Spinal cord (tissue), 10 donors: ENCODE measurements at places on chromosomes 7 and 10. TPM values are rescaled to one million over a fixed set of nuclear protein-coding genes. Genes with fewer than 3 reads are reported as not detected.
A peak's percentile ranks its signal among the peaks of the same experiment; 100 is the strongest.

ITGB8 gene
- total RNA-seq, result 57.4 TPM

- no peak for DNase-seq
Observed at GRCh38 chr10:11138314-11139033, 120.8 kb downstream of the CELF2 start.

ADCYAP1R1 gene
- total RNA-seq, result 88.8 TPM

IGF2BP3 gene
- 37.3 TPM for total RNA-seq

CALML3 gene
- not detected for total RNA-seq

PRPS1L1 gene
- not detected for total RNA-seq

KIF11 gene
- 14.4 TPM for total RNA-seq

DNA sequence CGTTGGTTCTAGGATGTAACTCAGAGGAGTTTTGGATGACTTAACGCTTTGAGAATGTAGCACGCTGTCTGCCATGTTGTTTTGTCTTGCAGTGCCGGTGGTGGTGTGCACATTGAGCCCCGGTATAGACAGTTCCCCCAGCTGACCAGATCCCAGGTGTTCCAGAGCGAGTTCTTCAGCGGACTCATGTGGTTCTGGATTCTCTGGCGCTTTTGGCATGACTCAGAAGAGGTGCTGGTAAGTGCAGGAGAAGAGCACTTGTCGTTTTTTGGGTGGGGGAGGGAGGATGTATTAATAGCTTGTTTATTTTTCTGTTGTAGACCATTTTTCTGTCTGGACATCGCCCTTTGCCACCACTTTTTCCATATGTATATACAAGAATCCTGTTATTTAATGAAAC lies 6.3 kb downstream of the NDUFB2 start:
- DNase-seq, result no peak

- DNase-seq, result no peak
Observed at GRCh38 chr7:47393406-47393805, 188.5 kb downstream of the TNS3 start.

DNA sequence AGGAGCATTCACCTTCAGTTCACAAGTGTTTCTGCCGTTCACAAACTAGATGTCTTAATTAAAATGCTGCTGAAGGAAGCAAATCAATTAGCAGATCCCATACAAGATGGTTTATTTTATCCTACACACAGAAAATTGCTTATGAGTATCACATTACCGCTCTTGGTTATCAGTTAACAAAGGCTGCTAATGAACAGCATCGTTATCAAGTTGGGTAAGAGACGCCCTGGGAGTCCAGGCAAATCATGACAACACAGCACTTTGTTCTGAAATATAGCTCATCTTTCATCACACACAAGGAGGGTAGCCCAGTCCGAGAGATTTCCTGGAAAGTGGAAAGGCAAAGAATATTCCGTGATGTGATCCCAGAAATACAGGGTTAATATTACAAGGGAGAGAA lies 20.8 kb upstream of the FAM170B start:
- no peak for DNase-seq

DNA sequence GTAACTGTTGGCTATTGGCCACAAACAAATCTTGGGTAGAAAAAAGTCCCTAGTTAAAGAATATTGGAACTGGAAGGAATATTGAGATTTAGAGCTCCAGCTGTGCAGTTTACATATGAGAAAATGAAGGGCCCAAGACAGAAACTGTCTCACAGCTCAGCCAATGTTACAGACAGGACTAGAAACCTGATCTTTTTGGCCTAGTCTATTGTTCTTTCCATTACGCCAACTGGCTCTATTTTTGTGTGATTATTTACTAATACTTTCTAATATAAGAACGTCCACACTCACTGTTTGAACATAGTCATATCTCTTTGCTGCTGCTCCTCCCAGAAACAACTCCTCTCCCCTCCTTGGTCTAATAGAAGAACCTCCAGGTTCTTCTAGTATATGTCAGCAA lies 1.2 kb downstream of the WEE2 start:
- no peak for DNase-seq

GRCh38 chr7:28530175-28530802 lies 118.0 kb downstream of the CREB5 start:
- no peak for DNase-seq

TAS2R3 gene
- 3.6 TPM for total RNA-seq

DNA sequence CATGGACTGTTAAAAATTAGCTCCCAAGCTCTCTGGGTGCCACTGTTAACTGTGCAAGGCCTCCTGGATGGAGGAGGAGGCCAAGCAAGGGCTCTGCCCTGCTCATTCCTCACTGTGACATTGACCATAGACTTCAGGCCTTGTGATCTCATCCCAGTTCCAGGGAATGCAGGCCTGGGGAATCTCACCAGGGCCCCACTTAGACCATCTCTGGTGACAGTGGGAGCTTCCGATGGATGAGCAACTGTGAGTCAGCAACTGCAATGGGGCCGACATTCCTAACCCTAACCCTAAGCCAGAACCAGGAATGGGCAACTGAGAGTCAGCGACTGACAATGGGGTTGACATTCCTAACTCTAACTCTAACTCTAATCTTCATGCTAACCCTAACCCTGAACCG lies 50.4 kb upstream of the MSMB start:
- no peak for DNase-seq

MGAM2 gene
- total RNA-seq, result 0.33 TPM

DNA sequence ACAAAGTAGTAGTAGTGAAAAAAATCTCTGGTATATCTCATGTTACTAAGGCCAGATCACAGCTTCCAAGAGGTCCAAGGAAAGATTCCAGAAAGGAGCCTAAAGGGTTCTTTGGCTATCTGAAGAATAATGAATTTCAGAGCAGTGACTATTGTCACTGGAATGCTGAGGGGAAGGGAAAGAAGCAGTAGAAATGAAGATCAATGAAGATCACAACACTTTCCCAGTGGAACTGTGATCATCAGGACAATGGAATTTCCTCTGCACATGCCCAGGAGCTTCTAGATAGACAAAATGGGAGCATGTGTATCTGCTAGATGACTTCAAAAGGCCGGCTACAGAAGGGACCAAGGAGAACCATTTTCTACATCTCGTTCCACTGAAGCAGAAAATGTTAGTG lies 219.5 kb upstream of the PHYHIPL start:
- no peak for DNase-seq

PTF1A gene
- total RNA-seq, result not detected

DNA sequence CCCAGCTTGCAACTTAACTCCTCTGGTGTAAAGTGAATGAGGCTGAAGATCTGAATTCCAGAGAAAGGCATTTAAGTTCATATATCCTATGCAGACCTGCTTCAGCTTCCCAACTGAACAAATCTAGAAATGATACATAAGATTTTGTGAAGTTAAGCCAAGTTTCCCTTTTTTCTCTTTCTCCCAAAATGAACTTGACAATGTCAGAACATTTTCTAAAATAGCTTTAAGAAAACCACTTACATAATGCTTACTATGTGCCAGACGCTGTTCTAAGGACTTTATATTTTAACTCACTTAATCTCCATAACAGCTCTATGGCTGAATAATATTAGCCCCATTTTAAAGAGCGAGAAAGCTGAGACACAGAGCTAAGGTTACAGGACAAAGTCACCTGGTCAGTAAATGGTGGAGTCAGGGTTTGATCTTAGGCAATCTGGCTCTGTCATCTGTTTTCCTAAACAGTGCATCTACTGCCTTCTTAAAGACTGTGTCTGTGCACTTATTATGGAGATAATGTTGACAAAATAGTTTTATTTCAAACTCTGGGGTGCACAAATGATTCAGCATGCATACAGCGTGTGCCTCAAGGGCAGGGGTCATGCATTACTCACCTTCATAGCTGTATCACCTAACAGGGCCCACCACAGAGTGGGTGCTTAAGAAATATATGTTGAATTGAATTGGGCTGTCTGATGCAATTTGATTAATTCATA lies 66.8 kb downstream of the RHOBTB1 start:
- no peak for DNase-seq

- DNase-seq, result no peak
Observed at GRCh38 chr7:94941844-94942632, 34.6 kb downstream of the PPP1R9A start.

DNA sequence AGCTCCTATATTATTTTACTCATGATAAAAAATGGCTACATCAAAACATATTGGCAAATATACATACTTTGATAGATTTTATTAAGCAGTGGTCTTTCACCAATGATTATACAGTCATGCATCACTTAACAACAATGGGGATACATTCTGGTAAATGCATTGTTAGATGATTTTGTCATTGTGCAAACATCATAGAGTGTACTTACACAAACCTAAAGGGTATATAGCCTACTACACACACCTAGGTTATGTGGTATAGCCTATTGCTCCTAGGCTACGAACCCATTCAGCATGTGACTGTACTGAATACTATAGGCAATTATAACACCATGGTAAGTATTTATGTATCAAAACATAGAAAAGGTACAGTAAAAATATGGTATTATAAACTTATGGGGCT lies 98.9 kb upstream of the IL6 start:
- DNase-seq, result no peak

- DNase-seq, result no peak
Observed at GRCh38 chr10:57952741-57953140, 315.0 kb downstream of the IPMK start.

GRCh38 chr7:40978047-40978446 lies 724.8 kb downstream of the INHBA start:
- peak; percentile 43 for DNase-seq

- DNase-seq, result no peak
Observed at GRCh38 chr10:28840202-28840601, 162.9 kb downstream of the BAMBI start.

SEMA4G gene
- 9.9 TPM for total RNA-seq

HMX2 gene
- not detected for total RNA-seq

GRCh38 chr7:142671506-142671905 lies 77.8 kb upstream of the PRSS1 start:
- DNase-seq, result no peak

DNA sequence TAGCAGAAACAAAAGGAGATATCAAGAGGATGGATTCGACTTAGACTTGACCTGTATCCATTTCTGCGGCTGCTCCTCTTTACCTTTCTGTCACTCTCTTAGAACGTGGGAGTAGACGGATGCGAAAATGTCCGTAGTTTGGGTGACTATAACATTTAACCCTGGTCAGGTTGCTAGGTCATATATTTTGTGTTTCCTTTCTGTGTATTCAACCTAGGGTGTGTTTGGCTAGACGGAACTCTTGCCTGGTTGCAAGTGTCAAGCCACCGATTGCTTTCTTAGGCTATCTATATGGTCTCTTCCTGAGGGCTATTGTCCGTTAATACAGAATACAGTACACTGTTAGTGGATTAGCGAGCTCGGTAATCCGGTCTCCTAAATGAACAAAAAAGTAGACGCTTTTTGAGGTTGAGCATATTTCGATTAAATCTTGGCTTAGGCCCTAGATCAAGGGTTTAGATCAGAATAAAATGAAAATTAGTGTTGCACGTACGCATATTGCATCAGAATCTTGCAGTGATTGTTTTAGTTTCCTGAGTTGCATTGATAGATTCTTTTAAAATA lies 1.2 kb downstream of the PTEN start:
- DNase-seq, result no peak

GRCh38 chr7:150997075-150997511 lies 6.3 kb downstream of the NOS3 start:
- no peak for DNase-seq
